COLO829 (cell line): ENCODE measurements at places on chromosomes 5 and 9.

DNA sequence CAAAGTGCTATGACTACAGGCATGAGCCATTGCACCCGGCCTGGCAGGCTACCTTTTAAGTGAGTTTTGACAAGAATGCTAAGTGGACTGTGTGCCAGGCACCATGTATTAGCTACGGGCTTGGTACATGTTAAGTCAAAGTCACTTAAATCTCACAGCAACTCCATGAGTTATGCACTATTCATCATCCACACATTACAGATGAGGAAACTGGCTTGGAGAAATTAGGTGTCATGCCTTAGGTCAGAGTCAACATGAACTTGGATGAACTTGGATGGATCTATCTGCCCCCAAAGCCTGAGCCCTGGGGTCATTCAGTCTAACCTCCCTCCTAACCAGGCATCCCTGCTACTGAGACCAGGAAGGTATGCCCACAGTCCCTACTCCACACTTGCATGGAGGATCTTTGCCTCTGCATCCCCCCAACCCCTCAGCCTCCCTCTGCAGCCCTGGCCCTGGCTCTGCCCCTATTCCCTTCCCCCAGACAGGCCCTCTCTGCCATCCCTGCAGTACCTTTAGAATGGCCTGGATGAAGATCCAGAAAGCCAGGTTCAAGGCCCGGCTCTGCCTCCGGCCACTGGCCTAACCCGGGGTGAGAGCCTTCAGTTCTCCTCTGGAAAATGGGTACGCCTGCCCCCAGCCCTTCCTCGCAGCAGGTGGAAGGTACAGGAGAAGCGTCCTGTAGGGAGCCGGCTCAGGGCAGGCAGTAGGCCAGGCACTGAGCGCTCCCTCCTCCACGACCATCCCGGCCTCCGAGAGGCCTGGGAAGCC lies 685 bp upstream of the ADGRD2 start:
- DNase-seq: no peak

GRCh38 chr5:6383376-6383775 lies 5.0 kb upstream of the MED10 start:
- no peak for DNase-seq

GRCh38 chr5:31392061-31392460 lies 139.8 kb downstream of the DROSHA start:
- DNase-seq: no peak

DNA sequence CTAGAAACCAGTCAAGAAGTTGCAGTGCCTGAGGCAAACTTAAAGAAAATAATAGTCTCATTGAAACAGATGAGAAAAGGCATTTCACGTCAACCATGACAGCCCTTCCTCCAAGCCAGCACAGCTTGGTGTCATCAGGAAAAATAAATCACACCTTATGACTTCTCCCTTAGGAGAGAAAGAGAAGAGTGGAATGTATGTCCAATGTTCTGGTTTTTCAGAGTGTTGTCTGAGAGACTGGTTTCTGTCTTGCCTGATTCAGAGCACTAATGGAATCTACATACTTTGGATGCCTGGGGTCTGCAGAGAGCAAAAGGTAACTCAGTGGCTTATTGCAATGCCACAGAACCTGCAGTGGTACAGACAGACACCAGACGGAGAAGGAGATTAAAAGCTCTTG lies 105.5 kb upstream of the PDE4D start:
- peak; percentile 55 for DNase-seq

DNA sequence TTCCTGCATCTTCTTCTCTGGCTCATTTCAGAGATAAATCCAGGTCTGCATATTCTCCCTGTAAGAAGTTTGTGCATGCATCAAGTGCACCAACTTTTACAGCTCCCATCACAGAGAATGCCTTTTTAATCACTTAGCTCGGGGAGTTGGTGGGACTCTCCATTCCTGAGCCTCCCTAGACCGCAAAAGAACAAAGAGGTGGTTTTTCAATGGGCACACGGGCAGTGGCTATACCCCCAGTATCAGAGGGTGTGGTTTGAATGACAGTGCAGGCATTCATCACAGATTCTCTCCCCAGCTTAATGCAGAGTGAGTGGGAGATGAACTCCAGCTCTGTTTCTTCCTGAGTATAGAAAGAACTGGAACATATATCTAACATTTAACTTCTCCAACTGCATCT lies 264.7 kb upstream of the NR4A3 start:
- peak; percentile 91 for DNase-seq

DNA sequence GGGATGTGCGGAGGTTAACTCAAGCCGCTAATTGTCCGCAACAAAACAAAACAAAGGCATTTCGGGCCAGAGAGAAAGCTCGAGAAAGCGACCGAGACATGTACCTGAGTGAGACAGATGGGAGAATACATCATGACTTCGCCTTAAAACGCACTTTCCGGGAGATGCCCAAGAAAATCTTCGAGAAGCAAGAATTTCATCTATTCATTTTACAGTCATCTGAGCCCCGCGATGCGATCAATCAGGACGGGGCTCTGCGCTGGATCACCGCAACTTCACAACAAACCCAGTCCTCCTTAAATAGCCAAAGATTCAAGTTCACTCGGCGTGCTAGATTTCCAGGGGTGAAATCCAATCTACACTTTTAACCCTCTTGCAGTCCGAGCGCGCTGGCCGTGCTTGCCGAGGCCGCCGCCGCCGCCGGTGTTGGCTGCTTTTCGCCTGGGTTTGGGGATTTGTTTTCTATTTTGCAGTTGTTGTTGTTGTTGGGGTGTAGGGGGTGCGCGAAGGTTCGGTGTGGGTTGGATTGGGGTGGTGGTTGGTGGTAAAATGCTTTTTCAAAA lies 482 bp downstream of the NFIB start:
- no peak for DNase-seq

DNA sequence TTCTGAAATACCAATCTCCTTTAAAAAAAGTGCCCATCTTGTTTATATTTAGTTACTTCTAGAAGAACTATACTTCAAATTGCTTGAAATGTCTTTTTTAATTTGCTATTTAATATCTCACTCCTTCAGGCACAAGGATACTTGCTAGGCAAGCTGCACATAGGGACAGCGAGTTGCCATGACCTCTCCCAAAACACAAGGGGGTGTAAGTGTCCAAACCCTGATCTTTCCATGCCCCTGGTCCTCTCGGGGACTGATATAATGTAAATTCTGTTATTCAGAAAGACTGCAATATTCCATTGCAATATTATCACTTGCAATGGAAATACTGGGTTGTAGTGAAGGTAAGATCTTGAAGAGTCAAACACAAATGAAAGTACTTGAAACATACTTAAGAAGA lies 480.4 kb downstream of the CETN3 start:
- no peak for DNase-seq

DNA sequence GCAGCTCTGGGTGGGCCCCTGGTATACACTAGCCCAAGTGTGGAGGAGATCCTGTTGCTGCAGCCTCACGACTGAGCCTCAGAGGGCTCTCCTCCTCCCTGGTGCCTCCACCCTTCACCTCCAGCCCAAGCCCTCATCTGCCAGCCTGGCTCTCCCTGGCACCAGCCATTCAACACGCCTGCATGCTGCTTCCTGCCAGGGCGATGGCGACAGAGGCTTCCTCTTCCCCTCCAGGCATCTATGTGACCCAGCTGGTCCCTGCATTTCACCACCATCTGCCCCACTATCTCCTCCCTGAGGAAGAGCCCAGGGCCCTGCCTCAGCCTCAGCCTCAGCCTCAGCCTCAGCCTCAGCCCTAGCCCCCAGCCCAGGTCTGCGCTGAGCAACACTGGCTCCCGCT lies 54.8 kb upstream of the ANGPTL2 start:
- DNase-seq: no peak

DNA sequence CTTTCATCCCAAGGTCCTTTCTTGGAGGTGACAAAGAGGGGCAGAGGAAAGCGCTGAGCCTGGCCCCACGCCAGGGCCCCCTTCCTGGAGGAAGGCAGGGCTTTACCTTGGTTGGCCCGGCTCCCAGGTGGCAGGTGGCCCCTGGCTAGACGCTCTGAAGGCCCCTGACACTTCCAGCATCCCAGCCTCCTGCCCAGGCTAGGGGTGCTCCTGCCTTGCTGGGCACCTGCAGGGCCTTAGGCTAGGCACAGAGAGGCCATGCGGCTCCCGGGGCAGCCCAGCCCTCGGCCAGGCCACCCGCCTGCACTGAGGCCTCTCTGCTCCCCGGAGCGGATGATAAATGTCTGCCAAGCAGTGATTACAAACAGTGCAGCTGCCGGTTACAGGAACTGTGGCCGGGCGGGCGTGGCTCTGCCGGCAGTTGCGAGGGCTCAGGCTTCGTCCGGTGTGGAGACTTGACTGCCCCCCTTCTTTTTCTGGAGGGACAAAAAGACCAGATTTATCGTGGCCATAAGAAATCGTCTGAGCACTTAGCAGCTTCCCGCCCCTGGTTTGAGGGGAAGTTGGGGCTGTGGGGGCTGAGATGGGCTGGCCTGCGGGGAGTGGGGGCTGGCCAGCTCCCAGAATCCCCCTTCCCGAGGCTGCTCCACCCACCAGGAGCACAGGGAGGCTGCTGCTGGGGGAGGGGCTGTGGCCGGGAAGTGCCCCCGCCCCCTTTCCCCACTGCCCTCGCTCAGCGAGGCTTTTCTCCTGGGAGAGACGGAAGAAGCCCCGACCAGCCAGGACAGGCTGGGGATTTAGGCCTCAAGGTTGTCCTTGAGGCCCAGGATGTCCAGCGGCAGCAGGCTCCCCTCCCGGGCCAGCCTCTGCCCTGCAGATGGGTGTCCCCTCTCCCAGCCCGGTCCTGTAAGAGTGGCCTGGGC lies 31.6 kb upstream of the UBAC1 start:
- peak; percentile 19 for DNase-seq

- no peak for DNase-seq
These were observed 8.0 kb upstream of the PALM2AKAP2 start for GRCh38 chr9:109771796-109772531.

DNA sequence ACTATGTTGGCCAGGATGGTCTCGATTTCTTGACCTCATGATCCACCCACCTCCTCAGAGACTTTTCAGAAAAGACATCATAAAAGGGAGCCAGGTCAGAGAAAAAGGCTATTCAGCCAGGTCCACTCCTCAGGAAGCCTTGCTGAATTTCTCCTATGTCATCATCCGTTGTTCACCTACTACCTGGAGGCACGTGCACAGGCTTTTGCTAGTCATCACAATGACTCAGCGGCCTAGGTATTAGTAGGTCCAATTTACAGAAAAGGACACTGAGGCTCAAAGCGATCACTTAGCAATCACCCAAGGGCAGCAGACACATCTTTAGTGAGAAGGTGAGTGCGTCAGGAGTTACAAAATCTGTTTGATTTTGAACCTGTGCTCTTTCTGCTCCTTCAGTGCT lies 72.3 kb upstream of the RAD23B start:
- DNase-seq: no peak

- no peak for DNase-seq
These were observed 167.8 kb downstream of the PAM start for GRCh38 chr5:102922799-102923477.

GRCh38 chr5:163867738-163868137 lies 362.3 kb downstream of the MAT2B start:
- DNase-seq: no peak

- DNase-seq: no peak
These were observed 81.2 kb downstream of the GLDC start for GRCh38 chr9:6564360-6564759.

GRCh38 chr9:105006514-105006913 lies 78.6 kb upstream of the ABCA1 start:
- DNase-seq: no peak

GRCh38 chr9:5511476-5511875 lies 1.1 kb downstream of the PDCD1LG2 start:
- DNase-seq: no peak

DNA sequence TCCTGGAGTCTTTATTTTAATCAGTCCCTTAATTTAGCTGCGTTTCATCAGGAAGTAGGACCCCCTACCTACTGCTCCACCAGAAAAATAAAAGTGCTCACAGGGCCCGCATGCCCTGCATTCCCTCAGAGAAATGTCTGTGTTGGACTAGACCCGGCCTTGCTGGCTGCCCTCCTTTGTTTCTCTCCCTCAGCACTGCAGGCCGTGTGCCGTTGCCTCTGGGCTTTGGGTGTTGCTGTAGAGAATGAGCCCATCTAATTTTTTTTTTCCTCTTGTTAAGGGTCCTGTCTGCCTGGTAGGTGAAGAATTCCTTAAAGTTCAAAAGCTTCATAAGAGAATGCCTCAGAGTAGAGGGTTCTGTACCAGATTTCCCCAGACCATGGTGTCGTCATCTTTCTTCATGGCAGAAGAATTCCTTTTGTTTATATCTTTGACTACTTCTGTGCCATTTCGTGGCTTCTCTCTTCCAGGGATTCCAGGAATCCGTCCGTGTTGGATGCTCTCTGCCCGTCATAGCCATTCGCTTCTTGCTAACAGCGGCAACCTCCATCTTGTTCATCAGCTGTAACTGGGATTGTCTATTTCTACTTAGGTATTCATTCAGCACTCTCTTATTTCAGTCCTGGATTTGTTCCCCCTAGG lies 49.8 kb upstream of the ANGPTL2 start:
- no peak for DNase-seq

GRCh38 chr9:85960688-85961093 lies 19.7 kb downstream of the NAA35 start:
- DNase-seq: peak; percentile 42

DNA sequence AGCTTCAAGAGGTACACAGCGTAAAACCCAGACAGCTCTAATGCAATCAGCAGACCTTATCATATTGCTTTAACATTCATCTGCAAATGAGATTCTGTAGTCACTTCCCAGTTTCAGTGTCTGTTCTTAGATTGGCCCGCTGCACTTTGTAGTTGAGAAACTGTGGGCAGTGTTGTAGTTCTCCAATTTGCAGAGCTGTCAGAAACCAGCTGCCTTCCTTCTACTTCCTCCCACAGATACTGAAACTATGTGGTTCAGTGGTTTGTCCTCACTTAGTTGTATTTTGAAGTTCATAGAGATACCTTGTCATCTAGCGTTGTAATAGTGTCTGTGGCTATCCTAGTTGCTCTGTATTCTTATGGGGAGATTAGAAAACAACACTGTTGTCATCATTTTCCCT lies 39.6 kb upstream of the TRIM36 start:
- no peak for DNase-seq

DNA sequence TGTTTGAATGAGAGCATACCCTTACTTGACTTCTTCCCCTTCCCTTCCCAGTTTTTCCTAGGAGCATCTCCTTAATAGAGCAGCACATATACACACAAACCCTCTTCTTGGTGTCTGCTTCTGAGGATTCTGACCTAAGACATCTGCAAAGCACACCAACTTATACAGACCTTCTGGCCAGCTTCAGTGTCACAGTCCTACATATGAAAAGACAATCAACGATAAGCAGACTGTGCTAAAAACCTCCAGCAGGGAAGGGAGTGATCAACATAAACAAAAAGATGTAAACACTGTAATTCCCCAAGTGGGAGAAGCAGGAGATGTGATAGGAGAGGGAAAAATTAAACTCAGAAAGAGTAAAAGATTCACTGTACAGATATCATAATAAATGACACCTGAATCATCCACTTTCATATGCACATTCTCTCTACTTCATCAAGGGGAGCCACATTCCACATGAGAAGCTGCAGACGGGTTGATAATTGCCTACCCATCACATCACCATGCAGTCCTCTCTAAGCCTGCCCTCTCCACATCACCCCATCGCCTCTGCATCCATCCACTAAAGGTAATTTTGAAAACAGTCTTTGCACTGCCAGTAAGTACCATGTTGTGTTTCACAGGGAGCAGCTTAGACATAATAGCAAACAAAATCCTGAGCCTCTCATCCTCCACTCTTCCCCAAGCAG lies 13.0 kb downstream of the APBA1 start:
- DNase-seq: no peak

- DNase-seq: no peak
These were observed 151.2 kb upstream of the ADRA1B start for GRCh38 chr5:159765135-159765433.
